ENCODE measurements at places on chromosomes 7 and 10.

DNA sequence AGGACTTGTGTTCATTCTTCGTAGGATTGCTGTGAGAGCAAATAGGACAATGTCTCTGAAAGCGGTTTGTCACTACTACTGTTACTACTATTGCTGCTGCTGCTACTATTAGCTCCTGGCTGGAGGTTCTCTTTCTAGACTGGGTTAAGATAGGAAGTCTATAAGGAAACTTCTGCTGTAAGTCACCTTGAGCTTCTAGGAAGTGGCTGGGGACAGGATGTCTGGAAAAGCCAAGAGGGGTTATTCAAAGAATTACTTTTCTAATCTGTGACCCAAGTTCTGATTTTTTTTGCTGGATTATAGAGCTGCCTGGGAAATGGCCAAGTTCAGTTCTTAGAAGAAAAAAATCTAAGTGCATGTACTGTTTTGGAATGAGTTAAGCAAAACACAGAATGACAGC, 62.2 kb downstream of the NAMPT start:
- no peak for DNase-seq

DNA sequence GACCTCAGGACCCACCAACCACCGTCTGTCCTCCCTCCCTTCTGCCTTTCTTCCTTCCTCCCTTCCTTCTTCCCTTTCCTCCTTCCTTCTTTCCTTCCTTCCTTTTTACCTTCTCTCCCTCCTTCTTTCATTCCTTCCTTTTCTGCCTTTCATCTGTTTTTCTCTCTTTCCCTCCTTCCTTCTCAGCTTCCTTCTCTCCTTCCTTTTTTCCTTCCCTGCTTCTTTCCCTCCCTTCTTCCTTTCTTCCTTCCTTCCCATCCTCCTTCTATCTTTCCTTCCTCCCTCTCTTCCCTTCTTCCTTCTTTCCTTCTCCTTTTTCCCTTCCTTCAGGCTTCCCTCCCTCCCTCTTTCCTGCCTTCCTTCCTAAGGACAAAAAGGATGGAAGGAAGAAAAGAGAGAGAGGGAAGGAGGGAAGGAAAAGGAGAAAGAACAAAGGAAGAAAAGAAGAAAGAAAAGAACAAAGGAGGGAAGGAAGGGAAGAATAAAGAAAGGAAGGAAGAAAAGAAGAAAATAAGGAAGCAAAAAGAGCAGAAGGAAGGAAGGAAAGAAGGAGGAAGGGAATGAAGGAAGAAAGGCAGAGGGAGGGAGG, 405.0 kb downstream of the GRID1 start:
- DNase-seq, result no peak

DNA sequence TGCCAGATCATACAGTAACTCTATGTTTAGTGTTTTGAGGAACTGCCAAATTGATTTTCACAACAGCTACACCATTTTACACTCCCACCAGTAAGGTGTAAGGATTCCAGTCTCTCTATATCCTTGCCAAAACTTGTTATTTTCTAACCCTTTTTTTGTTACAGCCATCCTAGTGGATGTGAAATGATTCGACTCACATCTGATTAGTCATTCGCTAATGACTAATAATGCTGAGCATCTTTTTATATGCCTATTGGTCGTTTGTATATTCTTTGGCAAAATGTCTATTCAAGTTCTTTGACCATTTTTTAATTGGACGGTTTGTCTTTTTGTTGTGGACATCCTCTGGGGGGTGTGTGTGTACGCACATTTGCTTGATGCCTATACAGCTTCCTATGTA, 142.8 kb downstream of the DGKB start:
- no peak for DNase-seq

DNA sequence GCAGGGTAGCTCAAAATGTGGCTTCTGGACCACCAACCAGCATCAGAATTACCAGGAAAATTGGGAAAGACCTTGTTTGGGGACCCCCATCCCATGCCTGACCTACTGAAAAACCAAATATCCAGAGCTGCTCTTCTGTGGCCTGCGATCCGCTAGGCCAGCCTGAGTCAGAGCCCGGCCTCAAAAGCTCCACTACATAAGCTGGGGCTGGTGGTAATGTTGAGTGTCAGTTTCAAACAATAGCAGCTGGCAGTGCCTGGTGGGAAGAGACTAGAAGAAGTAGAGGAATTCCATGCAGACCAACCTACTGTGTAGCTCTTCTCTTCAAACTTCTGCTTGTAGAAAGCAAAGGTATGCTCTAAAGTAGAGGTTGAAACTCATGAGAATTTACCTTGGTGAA, 52.0 kb downstream of the KLRG2 start:
- no peak for DNase-seq

- peak; percentile 62 for DNase-seq
Observed at GRCh38 chr7:108016841-108017775, 14.1 kb upstream of the LAMB1 start.

DNA sequence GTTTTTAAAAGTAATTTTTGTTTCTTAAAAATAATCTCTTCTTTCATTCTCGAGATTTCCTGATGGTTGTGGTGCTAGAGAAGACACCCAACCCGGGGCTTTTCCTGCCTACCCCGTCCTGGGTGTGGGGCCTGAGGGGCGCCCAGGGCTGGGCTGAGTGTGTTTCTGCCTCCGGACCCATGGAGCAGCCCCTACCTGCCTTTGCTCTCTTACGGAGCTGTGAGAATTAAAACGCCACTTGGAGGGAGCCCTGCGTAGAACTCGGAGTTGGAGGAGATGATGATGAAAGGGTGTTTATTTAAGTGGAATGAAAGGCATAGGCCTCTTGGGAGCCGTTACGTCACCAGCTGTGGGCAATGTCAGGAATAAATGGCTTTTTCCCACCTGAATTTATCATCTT, 261.8 kb upstream of the SHH start:
- no peak for DNase-seq

DNA sequence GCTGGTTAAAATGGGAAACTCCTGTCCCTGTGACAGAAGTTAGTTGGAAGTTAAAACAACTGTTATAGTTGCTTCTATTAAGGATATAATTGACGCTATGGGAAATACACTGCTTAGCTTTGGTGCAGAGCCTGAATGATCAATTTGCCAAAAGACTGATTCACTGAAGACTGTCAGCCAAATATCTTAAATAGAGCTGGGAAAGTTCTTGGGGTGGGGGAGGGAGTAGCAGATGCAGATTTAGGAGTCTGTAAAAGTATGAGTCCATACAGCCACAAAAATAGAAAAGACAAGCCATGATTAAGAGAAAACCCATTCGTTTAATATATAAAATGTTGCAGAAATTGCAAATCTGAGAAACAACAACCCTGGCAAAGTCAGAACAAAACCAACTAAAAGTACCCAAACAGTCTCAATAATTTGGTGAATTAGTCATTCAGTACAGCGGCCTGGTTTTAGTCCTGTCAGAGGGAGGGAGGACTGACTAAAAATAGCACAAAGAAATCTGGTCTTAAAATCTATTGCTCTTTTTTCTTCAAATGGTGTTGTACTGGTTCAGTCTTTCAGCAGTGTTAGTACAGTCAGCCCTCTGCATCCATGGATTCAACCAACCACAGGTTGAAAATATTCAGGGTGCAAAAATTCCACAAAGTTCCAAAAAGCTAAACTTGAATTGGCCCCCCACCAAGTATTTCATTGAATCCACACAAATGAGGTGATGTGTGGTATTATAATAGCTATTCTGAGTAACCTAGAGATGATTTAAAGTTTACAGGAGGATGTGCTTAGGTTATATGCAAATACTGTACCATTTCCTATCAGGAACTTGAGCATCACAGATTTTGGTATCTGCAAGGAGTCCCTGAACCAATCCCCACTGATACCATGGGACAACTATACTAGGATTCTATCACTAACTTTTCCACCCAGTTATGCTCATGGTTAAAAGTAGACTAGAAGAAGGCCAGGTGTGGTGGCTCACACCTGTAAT, 30.0 kb downstream of the STK17A start:
- peak; percentile 41 for DNase-seq

DNA sequence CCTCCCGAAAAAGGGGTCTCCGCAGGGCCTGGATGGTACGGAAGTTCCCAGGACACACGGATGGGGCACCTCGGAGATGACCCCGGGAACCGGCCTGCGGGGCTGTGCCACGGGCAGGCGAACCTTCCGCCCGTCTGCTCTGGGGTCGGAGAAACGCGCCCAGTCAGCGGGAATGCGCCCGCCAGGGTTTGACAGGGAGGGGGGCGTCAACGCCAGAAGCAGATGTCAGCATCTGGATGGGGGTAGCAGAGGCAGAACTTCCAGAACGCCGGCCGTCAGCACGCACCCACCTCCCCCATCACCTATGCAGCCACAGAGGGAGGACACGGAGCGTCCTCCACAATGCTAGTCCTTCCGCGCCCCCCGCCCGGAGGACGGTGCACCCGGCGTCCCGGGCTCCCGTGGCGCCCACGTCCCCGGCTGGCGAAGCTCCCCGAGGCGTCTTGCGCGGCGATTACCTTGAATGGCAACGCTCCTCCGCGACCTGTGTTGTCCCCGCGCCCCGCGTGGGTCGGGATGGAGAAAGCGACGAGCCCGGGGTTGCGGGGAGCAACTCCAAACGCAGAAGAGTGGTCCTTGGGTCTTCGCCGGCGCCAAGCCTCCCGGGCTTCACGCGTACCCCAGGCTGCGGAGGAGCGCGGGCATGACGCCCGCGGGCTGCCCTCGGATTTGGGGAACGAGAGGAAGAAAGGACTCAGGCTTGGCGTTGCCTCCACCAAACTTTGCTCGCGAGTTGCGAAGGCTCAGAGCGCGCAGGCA, 561 bp downstream of the FGFR2 start:
- no peak for DNase-seq

DNA sequence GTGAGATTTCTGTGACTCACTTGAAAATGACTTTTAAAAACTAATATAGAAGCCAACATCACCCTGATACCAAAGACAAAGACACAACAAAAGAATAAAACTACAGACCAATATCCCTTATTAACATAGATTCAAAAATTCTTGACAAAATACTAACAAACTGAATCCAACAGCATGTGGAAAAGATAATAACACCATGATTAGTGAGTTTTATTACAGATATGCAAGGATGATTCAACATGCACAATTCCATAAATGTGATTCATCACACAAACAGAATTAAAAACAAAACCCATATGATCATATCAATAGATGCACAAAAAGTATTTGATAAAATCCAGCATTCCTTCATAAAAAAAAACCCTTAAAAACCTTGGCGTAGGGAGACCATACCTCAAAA, 6.5 kb downstream of the MGAM start:
- DNase-seq, result no peak

- DNase-seq, result no peak
Observed at GRCh38 chr10:123665491-123666286, 466 bp upstream of the GPR26 start.

DNA sequence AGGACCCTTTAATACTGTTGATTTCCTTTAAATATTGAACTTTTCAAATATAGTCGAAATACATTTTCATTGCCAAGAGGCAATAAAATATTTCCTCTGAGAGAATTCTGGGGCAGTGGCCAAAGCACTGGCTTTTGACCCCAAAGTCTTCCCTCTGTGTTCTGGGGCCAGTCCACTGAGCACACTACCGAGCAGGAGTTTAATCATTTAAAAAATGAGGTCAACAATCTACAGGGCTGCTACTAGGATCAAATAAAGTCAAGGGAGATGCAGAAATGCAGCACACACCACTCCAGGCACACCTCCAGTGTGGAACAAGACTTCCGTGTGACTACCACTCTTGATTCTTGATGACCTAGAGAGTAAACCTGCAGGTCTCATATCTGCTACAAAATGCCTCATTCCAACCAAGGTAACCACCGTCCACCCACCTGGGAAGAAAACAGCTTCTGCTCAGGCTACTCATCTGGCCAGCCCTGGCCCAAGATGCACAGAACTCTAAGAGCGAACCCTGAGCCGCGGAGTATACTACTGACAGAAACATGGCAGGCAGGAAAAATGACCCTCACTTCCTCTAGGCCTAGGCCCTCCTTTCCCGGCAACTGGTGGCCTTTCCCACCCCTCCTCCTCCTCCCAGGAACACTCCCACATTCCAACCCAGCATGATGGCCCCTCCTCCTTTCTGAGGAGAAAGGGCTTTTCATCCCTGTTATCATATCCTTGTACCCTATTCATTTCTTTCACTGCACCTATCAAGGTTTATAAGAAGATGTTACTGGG, 97.7 kb downstream of the ALOX5 start:
- no peak for DNase-seq

DNA sequence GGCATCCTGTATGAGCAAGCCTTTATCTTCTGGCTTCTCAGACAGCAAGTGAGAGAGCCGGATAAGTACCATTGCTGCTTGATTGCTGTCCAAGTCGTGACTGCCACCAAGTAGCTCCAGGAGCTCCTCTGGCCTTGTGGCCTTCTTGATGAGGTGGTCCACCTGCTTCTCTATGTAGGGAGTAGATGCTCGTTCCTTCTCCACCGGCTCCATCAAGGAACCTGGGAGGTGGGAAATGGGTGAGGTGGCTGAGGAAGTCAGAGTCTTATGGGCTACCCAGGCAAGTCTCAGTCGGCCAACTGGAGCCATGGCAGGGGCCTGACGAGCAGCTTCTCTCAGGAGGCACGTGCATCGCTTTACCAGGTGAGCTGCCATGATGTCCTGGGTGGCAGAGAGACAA, 2.6 kb downstream of the TBRG4 start:
- DNase-seq, result no peak

GRCh38 chr10:5645375-5645774, 21.0 kb downstream of the ASB13 start:
- DNase-seq, result no peak

DNA sequence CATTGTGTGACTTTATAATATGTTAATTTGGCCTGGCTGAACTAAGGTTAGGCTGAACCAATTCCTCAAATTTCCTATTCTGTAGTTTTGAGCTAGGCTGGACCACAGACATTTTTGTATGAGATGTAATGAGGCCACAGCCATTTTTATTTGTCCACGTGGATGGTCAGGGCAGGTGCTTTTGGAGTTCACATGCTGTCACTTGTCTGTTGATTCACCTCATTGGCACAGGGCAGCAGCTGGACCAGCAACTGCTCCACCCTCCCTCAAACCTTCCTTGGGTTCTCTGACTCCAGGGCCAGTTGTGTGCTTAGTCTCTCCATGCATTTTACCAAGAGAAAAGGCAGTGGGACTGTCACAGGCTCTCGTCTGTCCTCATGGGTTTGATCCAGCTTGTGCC, 76.1 kb upstream of the NPS start:
- DNase-seq, result no peak

- peak; percentile 99 for DNase-seq
Observed at GRCh38 chr10:72334825-72335393, 19.8 kb downstream of the DNAJB12 start.

DNA sequence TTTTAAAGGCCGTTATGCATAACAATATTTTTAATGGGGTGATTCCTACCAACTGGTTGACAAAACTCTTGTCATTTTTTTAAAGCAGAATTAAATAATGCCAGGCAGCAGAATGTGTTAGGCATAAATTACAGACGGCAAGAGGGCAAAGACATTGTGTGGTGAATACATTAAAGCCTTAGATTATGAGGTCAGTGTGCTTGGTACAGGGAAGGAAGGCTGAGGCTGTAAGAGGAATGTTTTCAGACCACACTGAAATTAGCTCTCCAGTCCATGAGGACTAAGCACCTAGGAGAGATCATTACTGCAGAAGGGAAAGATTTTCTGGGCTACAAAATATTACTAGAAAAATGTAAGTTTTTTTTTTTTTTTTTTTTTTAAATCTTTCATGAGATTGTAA, 312.8 kb upstream of the PRKCQ start:
- DNase-seq, result no peak
